Activated naive CD8-positive, alpha-beta T cell treated with anti-CD3 and anti-CD28 coated beads, Interleukin-2, amount 10 ng/mL, durations not matched to agents 7 days and 5 days (primary cell): ENCODE measurements at places on chromosomes 16 and 17. TPM values are rescaled to one million over a fixed set of nuclear protein-coding genes. Genes with fewer than 3 reads are reported as not detected.

DNA sequence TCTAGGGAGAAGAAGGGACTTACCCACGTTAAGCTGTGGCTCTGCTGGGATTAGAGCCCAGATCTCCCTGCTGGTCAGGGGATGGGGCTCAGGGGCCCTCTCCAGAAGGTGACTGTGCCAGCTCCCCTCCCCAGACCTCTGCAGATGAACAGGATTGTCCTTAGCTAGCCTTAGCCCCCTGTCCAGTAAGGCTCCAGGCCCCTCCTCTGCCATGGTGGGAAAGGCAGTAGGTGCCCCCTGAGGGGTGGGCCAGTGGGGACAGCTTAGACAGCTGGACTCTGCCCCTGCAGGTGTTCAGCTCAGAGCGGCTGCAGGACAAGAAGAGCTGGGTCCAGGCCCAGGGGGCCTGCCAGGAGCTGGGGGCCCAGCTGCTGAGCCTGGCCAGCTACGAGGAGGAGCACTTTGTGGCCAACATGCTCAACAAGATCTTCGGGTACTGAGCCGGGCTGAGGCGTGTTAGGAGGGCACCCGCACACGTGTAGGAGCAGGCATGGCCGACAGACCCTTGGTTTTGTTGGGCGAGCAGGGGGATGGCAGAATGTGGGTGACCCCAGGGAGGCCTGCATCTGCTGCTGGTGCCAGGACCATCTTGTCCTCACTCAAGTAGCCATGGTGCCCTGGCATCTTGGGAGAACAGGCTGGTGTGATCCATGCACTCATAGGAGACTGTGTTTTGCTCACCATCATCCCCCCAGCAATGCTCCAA lies 50.9 kb downstream of the MRC2 start:
- DNase-seq: no peak
- H3K4me3 ChIP-seq: no peak overlapping the region

DNA sequence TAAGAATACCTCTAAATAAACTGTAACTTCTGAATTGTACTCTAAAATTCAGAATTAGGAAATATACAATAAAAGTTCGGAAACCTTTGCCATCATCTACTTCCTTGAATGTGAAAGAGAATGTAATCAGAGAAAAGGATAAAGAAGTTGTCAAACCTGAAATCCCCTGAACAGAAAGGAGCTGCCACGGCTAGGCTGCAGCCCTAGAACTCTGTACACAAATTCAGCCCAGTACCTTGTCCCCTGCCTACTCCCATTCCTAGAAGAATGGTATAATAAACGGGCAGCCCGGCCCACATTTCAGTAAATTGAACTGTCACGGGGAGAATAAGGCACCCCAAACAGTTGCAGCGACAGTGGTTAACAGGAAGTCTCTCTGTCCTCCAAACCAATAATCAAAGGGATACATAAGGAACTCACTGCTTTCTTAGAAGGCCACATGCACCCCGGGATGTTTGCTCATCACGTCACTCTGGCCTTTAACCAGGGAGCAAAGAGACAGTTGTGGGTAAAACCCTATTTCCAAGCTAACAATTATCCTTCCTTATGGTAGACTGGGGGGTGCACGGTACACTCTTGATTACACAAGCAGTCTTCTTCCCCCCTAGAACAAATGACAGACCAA lies 24.3 kb upstream of the RFFL start:
- no peaks in the 10 kb centered on the region for H3K27me3 ChIP-seq
- peak overlapping the region; percentile 83 for H3K27ac ChIP-seq
- peaks cover 25% of the 10 kb centered on the region for H3K4me1 ChIP-seq
- peak overlapping the region; percentile 85 for H3K4me3 ChIP-seq
- peak; percentile 35 for DNase-seq

FOXF1 gene
- total RNA-seq: not detected

GRCh38 chr17:9897372-9897968 lies 7.6 kb downstream of the RCVRN start:
- peaks cover 10% of the 10 kb centered on the region for H3K27me3 ChIP-seq
- no peaks in the 10 kb centered on the region for H3K36me3 ChIP-seq
- no peak overlapping the region for H3K4me3 ChIP-seq

DNA sequence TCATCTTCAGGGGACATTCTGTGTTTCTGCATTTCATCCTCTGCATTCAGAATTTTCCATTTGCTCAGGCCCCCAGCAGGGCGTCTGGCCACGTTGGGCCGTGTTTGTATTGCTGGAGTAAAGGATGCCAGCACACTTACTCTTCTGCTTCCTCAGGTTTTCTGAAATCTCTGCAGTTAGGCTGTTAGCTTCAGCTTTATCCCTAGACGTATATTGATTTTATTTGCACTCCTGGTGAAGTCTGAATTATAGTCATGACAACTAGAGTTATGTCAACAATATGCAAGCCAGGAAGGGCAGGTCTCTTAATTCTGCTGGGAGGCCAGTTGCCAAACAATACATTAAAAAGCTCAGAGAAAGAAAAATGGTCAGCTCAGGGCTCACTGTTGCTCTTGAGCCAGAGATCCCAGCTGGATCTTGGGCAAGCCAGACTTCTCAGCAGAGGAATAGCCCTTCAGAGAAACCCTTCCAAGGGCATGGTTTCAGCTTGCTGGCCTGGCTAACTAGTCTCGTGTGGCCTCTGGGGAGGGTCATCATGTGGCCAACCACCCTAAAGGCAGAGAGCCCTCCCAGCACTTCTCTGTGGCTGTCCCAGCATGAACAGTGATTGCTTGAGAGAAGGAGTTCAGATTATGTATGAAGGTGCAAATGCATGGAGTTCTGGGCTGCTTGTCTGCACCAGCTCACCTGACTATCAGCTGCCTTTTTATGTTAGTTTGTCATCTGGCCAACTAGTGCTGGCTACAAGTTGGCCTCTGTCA lies 110.2 kb upstream of the CACNG5 start:
- DNase-seq: no peak
- H3K27ac ChIP-seq: no peak overlapping the region
- H3K36me3 ChIP-seq: no peaks in the 10 kb centered on the region
- H3K4me1 ChIP-seq: peaks cover 5% of the 10 kb centered on the region
- no peak overlapping the region for H3K4me3 ChIP-seq

DNA sequence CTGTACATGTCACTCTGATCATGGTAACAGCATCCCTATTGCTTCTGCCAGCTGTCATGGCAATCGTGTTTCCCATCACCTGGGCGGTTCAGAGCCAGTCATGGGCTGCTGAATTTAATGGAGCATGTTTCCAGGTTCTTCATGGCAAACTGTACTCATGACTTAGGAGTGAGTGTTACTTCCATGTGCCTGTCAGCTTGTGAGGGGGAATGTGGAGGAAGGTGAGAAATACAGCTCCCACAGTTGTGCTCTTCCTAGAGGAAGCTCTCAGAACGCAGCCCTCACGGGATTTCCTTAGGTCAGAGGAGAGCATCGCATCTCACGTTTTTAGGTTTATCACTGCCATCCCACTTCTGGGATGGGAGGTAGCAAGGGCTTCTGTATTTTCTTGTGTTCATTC lies 28.0 kb upstream of the ARHGAP23 start:
- peaks cover 5% of the 10 kb centered on the region for H3K36me3 ChIP-seq
- H3K27me3 ChIP-seq: no peaks in the 10 kb centered on the region
- H3K4me3 ChIP-seq: no peak overlapping the region
- no peak overlapping the region for H3K27ac ChIP-seq
- no peaks in the 10 kb centered on the region for H3K4me1 ChIP-seq

CNOT1 gene
- 249 TPM for total RNA-seq

GRCh38 chr16:69917739-69918138 lies 33.4 kb upstream of the CLEC18A start:
- no peaks in the 10 kb centered on the region for H3K4me1 ChIP-seq
- DNase-seq: no peak
- H3K27me3 ChIP-seq: no peaks in the 10 kb centered on the region
- no peak overlapping the region for H3K27ac ChIP-seq

TBC1D3E gene
- total RNA-seq: not detected

DNA sequence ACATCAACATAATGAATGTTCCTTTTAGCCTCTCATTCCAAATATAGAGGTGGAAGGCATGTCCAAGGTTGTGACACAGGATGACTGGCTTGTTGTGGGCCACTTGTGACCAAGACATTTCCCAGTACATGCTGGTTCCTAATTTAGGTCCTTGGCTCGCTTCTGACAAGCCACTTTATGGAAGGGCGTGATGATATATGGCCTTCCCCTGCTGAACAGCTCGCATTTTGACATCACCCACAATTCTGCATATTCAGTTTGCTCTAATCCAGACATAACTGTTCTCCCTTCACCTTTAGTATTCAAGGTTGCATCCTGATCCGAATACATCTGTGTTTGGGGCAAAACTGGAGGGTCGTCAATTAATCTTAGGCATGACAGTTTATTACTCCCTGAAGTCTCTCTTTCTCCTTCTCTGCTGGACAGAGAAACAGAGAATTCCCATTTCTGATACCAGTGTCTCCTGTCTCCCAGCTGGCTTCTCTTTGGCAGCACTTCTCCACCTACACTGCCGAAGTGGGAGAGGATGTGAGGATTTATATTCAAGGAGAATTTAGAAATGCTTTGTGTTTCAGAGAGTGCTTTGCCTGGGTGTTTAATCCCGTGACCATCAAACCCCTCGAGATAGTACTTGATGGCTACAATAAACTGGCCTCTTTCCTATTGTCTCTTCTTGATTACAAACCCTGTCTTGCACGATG lies 815.5 kb upstream of the RBFOX1 start:
- no peaks in the 10 kb centered on the region for H3K27me3 ChIP-seq
- H3K27ac ChIP-seq: no peak overlapping the region
- no peaks in the 10 kb centered on the region for H3K36me3 ChIP-seq

DNA sequence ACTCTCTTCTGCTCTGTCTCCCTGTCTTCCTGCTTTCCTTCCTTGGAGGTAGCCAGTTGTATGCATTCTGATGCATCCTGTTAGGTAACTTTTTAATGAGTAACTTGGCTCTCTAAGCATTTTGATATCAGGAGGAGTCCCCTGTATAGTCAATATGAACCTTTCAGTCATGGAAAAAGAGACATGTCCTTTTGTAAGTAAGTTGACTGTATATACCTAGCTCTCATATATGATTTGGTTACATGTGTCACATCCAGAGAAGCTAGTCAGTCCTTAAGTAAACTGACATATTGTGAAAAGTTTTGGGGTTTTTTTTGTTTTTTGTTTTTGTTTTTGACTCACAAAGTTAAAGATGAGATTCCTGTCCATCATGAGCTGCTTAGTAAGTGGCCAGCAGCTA lies 18.8 kb downstream of the UTP18 start:
- H3K27me3 ChIP-seq: no peaks in the 10 kb centered on the region
- H3K4me1 ChIP-seq: peaks cover 1% of the 10 kb centered on the region
- H3K36me3 ChIP-seq: peaks cover 30% of the 10 kb centered on the region
- no peak overlapping the region for H3K4me3 ChIP-seq
- no peak for DNase-seq

DNA sequence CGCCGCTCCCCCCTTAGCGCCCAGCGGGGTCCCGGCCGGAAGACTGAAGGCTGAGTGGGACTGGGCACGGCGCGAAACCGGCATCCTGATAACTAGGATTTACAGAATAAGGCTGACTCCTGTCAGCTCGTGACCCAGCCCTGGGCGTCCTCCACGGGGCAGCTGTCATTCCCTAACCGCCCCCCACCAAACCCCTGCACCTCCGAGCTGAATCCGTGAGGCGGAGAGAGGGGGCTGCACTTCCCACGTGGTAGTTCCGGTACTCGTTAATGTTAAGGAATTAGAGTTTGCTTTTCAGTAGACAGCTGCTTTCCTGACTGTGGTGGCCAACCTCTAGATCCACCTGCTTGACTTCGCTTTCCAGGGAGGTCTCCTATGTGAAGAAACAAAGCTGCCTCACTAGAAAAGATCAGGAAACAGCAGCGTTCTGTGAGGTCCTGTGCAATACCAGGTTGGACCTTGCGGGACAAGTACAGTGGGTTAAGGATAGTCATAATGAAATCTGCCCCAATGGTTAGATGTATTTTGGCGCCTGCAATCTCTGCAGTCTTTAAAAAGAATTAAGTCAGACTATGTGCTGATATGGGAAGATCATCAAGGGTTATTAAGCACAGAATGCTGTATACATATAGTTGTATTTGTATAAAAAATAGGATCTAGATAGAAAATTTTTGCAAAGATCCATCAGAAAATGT lies 1.1 kb upstream of the WBP2 start:
- H3K27me3 ChIP-seq: no peaks in the 10 kb centered on the region
- DNase-seq: no peak
- no peak overlapping the region for H3K4me3 ChIP-seq
- peak overlapping the region; percentile 90 for H3K27ac ChIP-seq
- no peaks in the 10 kb centered on the region for H3K36me3 ChIP-seq

GRCh38 chr16:86578061-86578599 lies at the start of gene FOXL1:
Gene FOXL1 (plus strand): TSS chr16:86578549. CDS start chr16:86578724, 175 bp downstream.
- peaks cover 69% of the 10 kb centered on the region for H3K27me3 ChIP-seq
- no peak for DNase-seq
- H3K27ac ChIP-seq: no peak within 1 kb of the TSS
- H3K36me3 ChIP-seq: no peaks in the 10 kb centered on the region

TNFRSF17 gene
- not detected for total RNA-seq

GRCh38 chr17:18257982-18258355 lies 569 bp downstream of the FLII start:
- peak; percentile 67 for DNase-seq
- peak overlapping the region; percentile 92 for H3K27ac ChIP-seq
- peak overlapping the region; percentile 99 for H3K4me3 ChIP-seq
- H3K36me3 ChIP-seq: peaks cover 3% of the 10 kb centered on the region
- no peaks in the 10 kb centered on the region for H3K27me3 ChIP-seq

CTF1 gene
- total RNA-seq: 0.19 TPM

NHERF2 gene
- 4.3 TPM for total RNA-seq

- H3K36me3 ChIP-seq: no peaks in the 10 kb centered on the region
- no peak overlapping the region for H3K27ac ChIP-seq
- no peaks in the 10 kb centered on the region for H3K27me3 ChIP-seq
- H3K4me1 ChIP-seq: no peaks in the 10 kb centered on the region
- no peak overlapping the region for H3K4me3 ChIP-seq
Measured at GRCh38 chr16:83305092-83305491, 502.7 kb upstream of the HSBP1 start.

- no peak overlapping the region for H3K27ac ChIP-seq
- no peak for DNase-seq
- H3K4me1 ChIP-seq: no peaks in the 10 kb centered on the region
- H3K4me3 ChIP-seq: no peak overlapping the region
- no peaks in the 10 kb centered on the region for H3K36me3 ChIP-seq
- H3K27me3 ChIP-seq: peaks cover 32% of the 10 kb centered on the region
Measured at GRCh38 chr17:58808609-58809563, 53.2 kb downstream of the PPM1E start.

DNA sequence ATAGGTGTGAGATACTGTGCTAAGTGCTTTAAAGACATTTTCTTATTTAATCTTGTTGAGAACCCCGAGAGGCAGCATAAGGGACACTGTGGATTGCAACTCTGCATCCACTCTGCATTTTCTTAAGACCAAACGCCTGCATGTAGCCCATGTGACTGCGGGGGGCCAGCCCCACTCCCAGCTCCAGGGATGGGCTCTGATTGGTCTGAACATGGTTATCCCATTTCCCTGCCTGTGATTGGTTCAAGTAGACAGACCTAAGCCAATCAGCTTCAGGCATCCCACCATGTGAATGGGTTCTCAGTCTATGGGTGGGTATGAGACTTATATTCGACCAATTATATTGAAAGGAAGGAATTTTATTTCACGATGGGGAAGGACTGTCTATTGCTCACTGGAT lies 33.2 kb upstream of the USP7 start:
- no peak overlapping the region for H3K27ac ChIP-seq
- peaks cover under 1% of the 10 kb centered on the region for H3K4me1 ChIP-seq
- no peak for DNase-seq
- H3K36me3 ChIP-seq: no peaks in the 10 kb centered on the region
- no peak overlapping the region for H3K4me3 ChIP-seq
- no peaks in the 10 kb centered on the region for H3K27me3 ChIP-seq
